ENCODE measurements at places on chromosomes 12 and 14.

DNA sequence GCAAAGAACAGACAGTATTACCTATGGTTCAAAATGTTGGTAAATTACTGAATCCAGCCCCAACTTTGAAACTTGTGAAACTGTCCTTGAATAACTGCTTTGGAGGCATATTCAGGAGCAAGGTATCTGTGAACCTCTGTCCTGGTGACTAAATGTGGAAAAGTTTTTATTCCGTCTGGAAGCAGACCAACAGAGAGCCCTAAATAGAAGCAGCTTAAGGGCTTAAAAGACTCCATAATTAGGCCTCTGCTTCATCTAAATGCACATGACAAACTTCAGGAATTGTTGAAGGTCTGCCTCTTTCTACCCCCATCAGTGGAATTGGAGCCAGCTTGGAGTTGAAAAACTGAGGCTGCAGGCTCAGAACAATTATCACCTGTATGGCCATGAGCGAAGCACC is 276.5 kb downstream of the KCNH5 start:
- DNase-seq: no peak

GRCh38 chr12:82955043-82955442 is 268.3 kb downstream of the TMTC2 start:
- DNase-seq: no peak

DNA sequence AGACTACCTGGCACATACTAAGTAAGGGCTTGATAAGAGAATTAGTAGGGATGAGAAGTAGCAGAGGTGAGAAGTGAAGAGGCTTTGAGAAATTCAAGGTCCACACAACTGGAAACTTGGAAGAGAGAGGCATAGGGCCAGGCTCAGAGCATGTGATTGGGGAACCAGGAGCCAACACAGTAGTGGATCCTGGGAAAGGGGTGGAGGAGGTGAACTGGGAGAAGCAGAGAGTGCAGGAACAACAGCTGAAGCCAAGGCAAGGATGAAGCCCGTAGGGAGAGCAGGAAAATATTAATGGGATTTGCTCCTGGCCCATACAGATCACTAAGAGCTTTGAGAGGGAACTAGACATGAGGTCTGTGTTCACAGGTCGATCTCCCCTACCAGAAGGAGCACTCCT is 1.4 kb upstream of the ITGB7 start:
- peak; percentile 13 for DNase-seq

DNA sequence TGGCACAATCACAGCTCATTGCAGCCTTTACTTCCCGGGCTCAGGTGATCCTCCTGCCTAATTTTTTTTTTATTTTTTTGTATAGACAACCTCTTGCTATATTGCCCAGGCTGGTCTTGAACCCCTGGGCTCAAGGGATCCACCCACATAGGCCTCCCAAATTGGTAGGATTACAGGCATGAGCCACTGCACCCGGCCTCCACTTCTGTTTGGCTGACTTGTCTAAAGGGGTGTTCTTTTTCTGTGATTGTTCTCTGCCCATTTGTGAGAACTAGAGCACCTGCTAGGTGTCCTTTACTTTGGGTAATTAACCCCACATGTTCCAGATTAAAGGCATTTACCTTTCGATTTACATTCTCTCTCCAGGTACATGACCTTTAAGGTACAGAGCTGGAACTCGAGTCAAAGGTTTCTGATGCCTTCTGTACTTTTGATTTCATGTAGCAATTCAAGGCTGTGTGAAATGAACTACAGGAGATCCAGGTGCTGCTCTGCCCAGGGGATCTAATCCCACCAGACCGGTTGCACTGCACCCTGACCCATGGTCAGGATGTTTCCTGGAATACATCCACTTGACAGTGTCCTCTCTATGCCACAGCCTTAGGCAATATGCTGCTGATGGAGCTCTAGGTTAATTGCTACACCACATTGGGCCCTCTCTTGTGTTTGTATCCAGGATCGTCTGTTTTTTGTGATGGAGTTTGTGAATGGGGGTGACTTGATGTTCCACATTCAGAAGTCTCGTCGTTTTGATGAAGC is 163.6 kb downstream of the PRKCH start:
- no peak for DNase-seq

GRCh38 chr12:113378291-113378690 is 19.9 kb downstream of the PLBD2 start:
- DNase-seq: no peak

- no peak for DNase-seq
Observed at GRCh38 chr12:102479099-102479885, 1.1 kb downstream of the IGF1 start.

DNA sequence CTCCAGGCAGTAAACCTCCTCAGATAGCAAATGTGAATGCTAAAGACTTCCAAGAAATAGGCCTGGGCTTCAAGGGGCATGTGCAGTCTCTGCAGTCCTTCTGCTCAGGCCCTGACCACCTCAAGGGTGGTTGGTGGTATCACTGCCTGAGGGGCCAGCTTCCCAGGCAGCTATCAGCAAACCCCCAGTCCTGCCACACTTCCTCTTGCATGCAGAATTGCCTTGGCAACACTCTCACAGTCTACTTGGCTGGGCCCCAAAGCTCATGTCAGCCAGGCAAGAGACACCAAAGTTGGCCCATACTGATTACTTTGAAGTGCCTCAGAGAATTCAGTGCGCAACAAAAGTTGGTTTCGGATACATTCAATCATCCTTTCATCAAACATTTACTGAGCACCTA is 3.5 kb upstream of the ASB8 start:
- no peak for DNase-seq

- DNase-seq: peak; percentile 95
Observed at GRCh38 chr12:124928095-124928911, 13.9 kb upstream of the UBC start.

DNA sequence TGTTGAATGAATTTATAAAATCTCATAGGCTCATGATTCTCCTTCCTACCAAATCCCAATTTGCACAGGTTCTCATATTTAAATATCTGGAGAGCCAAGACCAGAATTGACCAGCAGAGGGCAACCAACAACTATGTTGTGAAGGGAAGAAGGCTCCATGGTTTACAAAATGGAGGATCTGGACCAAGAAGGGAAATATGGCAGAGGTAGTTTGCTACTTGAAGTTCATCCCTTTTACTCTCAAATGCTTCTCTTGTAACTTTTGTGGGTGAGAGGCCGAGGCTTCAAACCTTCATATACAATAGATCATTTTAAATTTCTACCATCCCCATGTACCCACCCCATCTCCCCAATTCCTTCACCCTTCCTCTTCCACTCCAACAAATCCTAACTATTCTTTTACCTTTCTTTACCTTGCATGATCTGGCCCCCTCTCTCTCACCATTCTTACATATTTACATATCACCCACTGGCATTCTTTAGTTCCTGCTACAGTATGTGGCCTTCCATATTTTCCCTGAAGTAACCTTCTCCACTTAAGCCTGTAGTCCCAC is 3.8 kb upstream of the SMARCC2 start:
- DNase-seq: peak; percentile 88

DNA sequence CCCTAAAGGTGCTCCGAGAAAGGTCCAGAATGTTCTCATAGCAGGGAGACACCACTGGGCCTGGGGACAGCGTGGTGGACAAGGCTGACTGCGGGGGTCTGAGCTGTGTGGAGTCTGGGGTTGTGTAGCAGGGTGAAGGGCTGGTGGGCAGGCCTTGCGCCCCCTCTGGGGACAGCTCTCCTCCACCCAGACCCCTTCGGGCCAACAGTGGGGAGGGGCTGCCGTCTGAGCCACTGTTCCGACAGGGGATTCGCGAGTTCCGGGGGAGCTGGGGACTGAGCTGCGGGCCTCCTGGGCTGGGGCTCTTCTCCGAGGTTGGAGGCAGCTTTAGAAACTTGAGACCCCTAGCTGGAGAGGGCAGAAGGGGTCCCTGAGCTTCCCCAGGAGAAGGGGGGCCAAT is 32.1 kb downstream of the NCKAP5L start:
- no peak for DNase-seq

DNA sequence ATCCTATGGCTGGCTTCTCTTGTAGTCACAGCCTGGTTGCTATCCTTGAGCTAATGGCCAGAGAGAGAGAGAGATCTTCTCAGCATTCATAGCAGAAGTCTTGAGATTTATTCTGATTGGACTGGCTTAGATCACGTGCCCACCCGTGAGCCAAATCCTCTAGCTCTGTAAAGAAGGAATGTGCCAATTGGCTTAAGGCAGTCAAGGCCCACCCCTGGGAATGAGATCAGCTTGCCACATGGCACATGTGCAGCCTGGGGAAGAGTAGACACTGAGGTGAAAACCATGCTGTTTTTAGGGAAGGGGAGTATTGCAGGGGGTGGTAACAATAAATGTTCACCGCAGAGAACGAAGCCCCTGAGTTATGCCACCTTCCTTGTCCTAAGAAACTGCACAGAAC is 36.3 kb downstream of the PLEKHG7 start:
- peak; percentile 49 for DNase-seq

- DNase-seq: no peak
Observed at GRCh38 chr12:109840305-109841074, 7.3 kb upstream of the TRPV4 start.

DNA sequence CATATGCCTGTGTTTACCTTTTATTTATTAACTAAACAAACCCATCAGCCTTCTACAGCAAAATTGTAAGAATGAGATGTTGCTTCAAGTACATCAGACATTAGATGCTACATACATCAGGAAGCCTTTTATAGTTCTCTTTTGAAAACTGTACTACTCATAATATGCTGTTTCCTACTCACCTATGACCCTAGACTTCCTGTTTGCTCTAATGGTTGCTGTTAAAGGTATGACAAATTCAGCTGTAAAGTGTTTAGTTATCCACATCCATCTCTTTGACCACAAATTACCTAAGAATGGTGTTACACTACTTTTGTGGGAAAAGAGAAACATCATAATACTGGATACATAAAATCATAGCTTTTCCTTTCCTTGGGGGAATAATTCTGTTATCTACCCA is 220.0 kb downstream of the RAD51B start:
- no peak for DNase-seq

DNA sequence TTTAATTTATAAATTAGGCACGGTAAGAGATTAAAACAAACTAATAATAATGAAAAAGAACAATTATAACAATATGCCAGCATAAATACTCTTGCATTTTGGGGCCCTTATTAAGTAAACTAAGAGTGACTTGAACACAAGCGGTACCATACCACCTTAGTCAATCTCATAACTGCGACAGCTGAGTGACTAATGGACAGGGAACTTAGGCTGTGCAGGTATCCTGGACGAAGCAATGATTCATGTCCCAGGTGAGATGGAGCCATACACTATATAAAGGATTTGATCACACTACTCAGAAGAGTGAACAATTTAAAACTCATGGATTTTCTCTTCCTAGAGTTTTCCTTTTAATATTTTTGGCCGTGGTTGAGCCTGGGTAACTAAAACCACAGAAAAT is 4.3 kb downstream of the KLRC4 start:
- DNase-seq: no peak

GRCh38 chr12:57832966-57833365 is 13.6 kb downstream of the CTDSP2 start:
- DNase-seq: no peak

DNA sequence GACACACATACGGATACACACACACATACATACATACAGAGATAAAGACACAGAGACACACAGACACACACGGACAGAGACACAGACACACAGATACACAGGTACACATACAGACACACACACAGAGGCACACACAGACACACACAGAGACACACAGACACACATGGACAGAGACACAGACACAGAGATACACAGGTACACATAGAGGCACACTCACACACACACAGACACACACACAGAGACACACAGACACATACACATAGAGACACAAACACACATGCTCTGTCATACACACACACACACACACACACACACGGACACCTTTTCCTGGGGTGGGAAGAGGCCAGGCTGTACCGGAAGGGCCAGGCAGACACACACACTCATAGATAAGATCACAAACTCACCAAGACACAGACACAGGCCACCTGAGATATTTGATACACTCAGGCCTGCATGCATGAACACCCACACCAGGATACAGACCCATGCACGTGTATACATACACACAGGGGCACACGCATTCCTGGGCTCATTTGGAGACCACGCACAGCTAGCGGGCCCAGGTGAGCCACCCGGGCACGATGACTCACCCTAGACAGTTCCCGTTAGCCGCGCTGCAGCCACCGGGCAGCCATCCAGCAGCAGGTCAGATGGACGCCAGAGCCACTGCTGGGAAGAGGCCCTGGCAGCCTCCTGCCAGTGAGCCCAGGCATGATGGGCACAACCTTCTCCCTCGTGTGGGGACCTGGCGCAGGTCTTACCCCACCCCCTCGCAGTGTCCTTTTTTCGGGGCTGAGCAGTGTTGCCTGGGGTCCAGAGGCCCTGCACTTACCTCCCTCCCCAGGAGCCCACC is 1.8 kb upstream of the AHNAK2 start:
- DNase-seq: no peak

DNA sequence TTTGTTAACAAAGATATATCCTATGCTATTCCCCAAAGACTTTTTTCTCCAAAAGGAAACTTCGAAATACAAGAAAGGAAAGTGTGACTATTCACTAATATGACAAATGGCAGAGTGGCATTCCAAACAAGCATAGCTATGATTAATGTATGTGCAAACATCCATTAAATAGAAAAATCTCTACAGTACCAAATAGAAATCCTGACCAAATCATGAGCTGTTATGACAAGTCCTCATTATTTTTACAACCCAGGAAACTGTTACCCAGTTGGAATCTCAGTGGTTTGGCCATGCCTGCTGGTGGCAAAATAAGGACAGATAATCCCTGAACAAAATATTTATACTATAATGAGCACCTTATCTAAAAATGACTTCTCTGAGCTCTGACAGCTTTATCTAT is 202.1 kb downstream of the SEC23A start:
- no peak for DNase-seq

All from fibroblast of mammary gland (primary cell).